ENCODE measurements at places on chromosomes 6 and 20.

DNA sequence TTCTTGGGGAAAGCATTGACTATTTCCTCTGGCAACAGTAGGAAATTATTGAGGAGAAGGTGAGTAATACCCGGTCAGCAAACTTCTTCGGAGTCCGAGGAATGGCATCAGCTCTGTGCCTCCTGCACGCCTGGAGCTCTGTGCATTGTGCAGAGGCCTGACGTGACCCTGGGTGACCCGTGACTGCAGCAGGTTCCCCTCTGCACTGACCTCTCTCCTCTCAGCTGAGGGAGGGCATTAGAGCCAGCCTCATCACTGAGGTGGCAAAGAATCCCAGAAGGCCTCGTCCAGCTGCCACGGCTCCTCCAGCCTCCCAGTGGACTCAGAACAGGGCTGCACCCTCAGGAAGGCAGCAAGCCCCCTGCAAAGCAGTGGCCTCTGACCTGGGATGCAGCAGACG is 502.9 kb downstream of the CD83 start:
- no peak for DNase-seq

- DNase-seq, result no peak
Observed at GRCh38 chr20:38392356-38392755, 42.8 kb downstream of the SNHG17 start.

DNA sequence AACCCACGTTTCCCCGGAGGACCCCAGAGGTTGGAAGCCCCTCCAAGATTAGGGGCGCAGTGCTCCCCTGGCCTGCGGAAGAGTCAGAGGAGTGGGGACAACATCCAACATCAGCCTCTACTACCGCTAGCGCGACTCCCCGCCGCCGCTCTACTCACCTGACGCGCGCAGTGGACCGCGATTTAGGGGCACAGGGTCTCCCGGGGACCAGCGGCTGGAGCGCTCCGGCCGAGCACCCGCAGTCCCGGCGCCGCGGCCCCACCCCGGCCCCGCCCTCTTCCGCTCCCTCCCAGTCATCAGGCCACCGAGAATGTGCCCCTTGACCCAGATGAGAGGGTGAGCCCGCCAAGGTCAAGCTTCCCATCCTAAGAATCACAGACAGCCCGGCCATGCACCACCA is at the start of gene ZFP57:
Gene ZFP57, minus strand, starts transcription at position 249 of the 400 bp plus-strand sequence. CDS start 4,149 bp downstream, outside the sequence.
- DNase-seq, result no peak

- DNase-seq, result no peak
Observed at GRCh38 chr6:129681913-129682205, 28.1 kb downstream of the ARHGAP18 start.

GRCh38 chr20:60565083-60565482 is 606.9 kb downstream of the CDH26 start:
- no peak for DNase-seq

DNA sequence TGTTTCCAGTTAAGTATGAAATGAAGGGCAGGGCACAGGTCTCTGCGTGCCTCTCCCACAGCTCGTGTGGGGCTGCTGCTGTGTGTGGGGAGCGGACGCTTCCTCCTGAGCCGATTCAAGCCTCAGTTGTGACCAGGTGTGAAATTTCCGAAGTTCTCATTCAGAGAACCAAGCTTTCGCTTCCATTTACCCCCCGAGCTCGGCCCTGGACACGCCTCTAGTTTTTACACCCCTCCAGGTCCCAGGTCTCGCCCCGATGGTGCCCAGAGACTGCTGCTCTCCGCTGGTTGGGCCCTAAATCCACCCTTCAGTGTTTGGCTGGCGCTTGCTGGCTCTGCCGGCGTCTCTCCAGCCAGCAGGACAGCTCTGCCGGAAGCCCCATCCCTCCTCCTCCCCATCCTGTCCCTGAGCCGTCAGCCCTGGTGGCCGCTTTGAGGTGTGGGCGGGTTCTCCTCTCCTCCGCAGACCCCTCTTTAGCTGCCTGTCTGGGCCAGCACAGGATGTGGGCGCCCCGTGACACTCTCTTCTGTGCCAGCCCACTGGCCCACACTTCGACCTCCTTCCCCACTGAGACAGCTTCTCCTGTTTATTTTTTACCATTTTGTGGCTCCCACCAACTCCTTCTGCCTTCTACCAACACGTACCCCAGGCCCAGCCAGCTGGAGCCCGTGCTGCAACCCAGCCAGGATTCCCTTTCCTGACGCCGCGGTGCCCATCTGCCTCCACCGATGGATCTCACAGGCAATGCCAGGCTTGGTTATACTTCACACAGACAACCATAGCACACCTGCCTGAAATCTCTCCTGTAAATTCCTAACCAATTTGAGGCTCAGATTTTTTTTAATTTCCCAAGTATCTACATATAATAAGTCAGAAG is 142.8 kb downstream of the DLL1 start:
- no peak for DNase-seq

DNA sequence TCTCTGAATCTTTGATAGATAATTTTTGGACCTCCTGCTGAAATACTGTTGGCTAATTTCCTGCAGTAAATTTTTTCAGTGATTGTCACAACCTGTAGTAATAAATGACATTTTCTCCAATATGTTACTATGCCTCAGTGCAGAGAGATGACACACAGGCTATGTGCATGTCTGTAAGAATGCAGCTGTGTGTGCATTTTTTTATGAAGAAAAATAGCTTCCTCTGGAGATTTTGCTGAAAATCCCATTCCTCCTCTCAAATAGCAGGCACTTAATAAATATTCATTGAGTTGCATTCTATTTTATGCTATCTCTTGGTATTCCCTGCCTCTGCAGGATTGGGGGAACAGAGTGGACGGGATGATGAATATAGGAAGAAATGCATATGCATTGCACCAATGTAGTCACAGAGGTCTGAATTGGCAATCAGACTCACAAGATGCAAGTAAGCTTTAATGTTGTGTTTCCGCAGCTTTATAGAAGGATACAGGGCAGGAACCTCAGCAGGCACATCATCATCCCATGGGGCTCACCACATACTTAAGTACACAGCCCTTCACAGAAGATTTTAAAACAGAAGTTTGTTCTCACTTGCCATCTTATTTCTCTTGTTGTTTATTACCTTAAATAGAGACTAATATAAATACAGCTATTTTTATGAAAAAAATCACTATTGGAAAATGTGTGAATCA is 474.7 kb downstream of the EPM2A start:
- DNase-seq, result no peak

DNA sequence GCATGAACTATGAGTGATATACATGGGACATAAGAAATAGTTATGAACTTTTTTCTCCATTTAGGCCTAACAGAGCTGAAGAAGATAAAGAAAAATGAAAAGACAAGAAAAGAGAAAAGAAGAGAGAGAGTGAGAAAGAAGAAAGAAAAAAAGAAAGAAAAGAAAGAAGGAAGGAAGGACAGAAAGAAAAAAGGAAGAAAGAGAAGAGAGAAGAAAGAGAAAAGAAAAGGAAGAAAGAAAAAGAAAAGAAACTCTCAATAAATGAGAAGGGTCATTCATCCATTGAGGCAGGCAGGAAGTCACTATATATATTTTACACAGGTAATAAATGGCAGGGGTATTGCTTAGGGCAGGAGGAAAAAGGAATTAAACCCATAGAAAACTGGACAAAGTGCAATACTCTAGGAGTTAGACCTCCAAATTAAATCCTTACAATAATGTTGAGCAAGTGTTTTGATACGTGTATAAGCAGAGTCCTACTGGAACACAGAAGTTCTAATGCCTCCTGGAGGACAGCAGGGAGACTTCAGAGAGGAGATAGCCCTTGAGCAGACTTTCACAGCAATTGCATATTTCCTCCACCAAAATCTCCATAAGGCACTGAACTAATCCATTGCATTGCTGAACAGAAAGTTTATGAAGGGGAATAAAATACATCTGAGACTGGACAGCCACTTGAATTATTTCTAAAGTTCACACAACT is 86.4 kb upstream of the TENT5A start:
- DNase-seq, result no peak
